ENCODE measurements at places on chromosomes 7 and 10. TPM values are rescaled to one million over a fixed set of nuclear protein-coding genes. Genes with fewer than 3 reads are reported as not detected.

The NODAL gene
- not detected for total RNA-seq

The CNNM1 gene
- 1.8 TPM for total RNA-seq

The ZNF804B gene
- not detected for total RNA-seq

The CCDC146 gene
- total RNA-seq, result 0.27 TPM

The CALHM2 gene
- 18.1 TPM for total RNA-seq

The GIMAP4 gene
- not detected for total RNA-seq

The CPED1 gene
- 14.8 TPM for total RNA-seq

Measured in NCI-H460 (cell line).